Stimulated activated CD4-positive, alpha-beta T cell treated with anti-CD3 and anti-CD28 coated beads, Interleukin-4, amount 100 ng/mL, for 1 hour (primary cell): ENCODE measurements at places on chromosomes 3 and 15.

- DNase-seq: no peak
Observed at GRCh38 chr3:178551916-178552321, 15.7 kb downstream of the KCNMB2 start.

DNA sequence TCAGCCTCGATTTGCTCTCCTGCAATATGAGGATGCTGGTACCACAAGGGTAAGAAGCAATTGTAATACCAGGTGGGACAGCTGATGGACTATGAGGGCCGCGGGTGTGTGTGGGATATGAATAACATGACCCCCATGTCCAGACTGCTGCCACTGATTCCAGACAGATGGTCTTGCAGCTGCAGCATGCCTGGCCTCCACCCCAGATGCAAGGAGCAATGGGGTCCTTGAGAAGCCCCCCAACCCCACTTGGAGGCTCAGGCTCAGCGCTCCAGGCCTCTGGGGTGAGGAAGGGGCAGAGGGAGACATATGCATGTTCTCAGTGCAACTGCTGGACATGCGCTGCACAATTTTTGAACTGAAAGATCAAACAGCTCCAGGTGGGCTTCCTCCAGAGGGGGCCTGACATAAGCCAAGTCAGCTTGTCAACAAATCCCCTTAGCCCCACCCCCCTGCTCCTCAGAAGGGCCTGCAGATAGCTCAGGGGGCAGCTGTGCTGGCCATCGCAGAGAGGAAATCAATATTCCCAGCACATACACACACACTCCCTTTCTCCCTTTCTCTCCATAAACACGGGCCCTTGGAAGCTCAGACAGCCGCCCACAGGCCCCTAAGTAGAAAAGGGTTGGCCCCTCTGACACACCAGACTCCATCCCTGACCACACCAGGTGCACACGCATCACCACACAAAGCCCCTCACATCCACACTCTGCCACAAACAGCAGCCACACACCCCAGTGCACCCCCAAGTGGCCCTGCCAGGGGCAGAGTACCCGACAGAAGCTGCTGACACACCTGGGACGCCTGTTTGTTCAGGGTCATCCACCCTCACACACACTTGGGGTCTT lies 107.0 kb downstream of the IQSEC1 start:
- no peak for DNase-seq

GRCh38 chr3:23761440-23761896 lies 44.3 kb upstream of the UBE2E1 start:
- no peak for DNase-seq

DNA sequence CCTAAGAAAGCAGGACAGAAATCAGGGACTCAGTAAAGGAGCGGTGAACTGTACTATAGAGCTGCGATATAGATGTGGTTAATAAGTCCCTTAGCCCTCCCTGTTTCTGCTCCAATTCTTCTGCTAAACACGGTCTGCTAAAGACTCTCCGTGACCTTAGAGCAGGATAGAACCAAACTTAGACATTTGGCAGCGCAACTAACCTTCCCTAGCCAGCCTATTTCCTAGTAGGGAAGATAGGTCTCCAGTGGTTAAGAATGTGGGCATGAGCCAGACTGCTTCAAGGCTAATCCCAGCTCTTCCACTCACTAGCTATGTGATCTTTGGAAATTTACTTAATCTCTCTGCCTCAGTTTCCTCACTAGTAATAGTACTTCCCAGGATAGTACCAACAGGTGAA lies 193.6 kb upstream of the IL12A start:
- no peak for DNase-seq

DNA sequence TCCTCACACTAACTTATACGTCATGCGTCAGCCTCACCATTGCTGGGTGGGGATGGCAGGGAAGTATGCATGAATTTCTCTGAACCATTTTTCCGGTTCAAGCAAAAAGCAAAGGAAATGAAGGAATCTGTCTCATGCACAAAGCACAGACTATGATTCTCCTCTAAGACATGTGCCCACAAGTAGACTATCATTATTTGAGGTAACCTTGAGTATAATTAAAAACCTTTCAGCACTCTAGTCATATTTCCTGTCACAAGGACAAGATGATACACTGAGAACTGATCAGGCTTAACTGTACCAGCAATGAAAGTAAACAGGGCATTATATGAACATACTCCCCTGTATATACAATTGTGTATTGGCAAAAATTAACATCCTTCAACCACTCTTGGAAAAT lies 56.7 kb upstream of the TSC22D2 start:
- no peak for DNase-seq

DNA sequence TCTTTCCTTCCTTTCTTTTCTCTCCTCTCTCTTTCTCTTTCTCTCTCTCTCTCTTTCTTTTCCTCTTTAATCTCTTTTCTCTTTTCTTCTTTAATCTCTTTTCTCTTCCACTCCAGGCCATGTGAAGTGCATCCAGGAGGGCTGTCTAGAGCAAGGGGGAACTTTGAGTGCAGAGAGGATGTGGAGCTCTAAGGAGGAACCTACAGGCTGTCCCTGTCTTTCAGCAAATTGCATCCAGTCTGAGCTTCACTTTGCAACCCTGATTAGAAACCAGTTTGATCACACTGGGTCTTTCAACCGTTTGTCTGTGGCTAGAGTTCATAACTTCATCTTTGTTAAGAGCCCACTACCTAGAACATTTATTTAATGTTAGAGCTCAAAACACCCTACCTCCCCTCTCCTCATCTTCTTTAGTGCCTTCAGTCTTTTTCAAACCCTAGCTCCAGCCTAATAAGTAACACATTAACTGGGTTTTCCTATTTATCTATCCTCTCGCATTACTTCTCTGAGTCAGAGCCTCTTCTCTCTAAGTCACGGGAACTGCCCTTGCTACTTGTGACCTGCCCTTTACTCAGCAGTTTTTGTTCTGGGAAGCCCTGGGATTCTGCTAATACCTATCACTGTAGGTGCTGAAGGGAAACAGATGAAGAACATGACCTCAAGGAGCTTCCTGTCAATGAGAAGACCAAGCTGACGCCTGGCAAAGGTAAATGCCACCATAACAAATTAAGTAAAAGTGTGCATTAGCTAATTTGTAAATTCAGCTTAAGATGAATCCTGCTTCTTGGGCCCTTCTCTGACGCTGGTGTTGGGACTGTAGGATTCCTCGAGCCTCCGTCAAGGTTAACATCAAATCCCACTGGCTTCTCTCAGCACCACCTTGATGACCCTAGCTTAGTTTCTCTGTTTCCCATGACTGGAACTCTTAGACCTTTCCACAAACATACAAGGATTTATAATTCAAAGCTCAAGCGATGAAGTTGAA lies at the start of gene GCNT3:
Gene GCNT3 (plus strand): TSS at position 508 of the 985 bp plus-strand sequence. CDS start 6,456 bp downstream, outside the sequence.
- no peak for DNase-seq

DNA sequence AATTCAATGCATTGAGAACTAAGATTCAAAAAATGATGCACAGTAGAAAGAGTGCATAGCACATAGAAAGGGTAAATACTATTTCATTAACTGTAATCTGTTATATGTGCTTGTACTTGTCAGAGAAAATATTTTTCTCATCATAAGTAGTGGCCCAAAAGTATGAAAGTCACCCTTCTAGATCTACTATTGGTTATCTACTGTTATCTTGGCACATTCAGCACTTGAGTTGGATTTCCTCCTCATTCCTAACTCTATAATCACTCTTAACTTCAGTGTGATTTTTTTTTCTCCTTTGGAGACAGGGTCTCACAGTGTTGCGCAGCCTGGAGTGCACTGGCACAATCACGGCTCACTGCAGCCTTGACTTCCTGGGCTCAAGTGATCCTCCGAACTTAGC lies 194.4 kb downstream of the PCCB start:
- DNase-seq: no peak

GRCh38 chr3:169969174-169970095 lies 2.8 kb downstream of the SEC62 start:
- DNase-seq: no peak

DNA sequence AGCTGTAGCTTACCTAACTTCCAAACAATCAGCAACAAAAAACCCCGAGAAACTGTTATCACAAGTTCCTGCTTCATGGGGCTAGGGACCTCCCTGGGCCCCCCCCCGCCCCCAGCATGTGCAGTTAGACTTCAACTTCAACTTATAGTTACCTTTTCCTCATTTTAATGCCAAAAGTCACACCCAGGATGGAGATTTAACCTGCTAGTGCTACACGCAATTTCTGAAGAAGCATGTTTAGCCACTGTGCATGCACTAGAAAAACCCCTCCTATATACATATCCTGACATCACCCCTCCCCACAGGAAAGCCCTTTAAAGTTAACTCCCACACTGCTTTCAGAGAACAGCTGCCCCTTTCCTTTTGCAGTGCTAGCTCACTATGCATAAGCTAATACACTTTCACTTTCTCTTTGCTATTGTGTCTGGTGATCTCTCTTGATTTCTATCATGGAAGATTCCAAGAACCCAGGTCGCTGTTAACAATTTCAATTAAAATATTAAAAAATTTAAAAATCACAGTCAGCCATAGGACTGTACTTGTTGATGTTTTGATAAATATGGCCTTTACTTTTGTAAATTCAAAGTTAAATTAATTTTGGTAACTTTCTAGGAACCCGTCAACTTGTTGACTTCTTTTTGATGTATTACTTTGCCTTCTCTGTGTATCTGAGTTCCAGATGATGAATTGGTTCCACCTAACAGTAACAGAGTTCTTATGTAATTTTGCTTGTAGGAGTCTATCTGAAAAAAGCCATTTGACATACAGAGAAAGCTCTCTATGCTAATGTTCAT lies 75.2 kb upstream of the ACAD9 start:
- DNase-seq: peak; percentile 70

- no peak for DNase-seq
Observed at GRCh38 chr3:128532012-128532983, 39.3 kb upstream of the GATA2 start.

DNA sequence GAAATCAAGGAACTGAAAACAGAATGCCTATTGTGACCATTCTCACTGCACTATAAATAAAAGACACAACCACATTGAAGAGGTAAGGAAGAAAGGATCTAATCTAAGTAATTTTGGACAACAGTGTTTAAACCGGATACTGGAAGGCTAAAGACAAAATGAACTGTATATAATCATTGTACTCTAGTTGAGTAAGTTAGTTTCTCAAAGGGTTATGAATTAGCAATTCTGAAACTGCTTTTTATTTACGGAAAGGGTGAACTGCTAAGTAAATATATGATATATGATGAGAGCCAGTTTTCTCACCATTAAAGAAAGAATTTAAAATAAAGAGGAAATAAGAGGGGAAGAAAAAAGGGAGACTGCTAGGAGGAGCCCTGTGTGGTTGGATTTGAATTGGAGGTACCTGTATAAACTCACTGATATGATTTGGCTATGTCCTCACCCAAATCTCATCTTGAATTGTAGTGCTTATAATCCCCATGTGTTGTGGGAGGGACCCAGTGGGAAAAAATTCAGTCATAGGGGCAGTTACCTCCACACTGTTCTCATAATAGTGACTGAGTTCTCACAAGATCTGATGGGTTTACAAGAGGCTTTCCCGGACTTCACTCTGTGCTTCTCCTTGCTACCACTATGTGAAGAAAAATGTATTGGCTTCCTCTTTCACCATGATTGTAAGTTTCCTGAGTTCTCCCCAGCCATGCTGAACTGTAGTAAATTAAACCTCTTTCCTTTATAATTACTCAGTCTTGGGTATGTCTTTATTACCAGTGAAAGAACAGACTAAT lies 607.7 kb downstream of the PYDC2 start:
- no peak for DNase-seq

DNA sequence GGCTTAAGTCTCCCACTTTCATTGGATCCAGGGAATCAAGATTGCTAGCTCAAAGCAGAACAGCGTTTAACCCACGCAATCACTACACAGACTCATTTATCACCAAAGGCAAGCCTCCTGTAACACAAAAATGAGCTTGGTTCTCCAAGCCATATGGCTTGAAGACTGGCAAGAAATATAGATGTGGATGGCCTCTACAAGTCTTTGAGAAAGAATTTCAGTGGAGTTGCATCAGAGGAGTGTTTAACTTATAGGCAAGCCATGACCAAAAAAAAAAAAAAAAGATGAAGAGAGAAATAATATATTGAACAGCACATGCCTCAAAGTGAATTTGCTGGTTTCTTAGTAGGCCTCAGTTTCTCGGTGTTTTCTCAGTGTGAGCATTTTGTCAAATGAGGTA lies 27.3 kb downstream of the PDZRN3 start:
- no peak for DNase-seq

DNA sequence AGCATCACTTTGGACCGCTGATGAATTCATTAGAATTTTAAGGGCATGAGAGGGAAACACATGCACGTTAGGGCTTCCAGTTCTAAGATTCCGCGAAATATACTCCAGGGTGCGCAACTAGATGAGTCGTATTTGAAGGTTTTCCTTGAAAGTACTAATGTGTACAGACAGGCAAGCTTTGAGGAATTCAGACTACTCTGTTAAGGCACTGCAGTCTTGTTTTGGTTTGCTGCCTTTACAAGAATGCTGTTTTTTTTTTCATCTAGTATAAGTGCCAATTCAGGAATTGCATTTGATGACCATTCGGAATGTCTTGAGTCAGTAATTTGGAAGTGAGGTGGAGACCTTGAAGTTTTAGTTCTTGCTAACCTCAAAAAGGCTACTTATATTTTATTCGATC lies 19.1 kb downstream of the TRNT1 start:
- no peak for DNase-seq

DNA sequence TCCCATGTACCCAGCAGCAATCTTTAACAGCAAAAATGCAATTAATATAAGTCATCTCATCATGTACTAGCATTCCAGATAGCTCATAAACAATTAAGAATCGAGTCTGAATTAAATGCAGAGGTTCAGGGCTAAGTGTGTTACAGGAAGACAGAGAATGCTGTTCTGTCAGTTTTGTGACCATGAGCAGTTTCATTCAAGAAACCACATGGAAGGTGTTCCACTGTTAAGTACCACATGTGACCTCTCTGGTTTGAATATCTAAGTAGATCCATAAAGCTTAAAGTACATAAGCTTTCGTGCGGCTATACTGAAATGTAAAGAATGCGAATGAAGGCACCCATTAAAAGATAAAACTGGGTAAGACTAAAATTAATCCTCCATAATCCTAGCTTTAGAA lies 272.3 kb downstream of the IL5RA start:
- no peak for DNase-seq

GRCh38 chr15:77546870-77547269 lies 85.8 kb downstream of the LINGO1 start:
- DNase-seq: no peak

- no peak for DNase-seq
Observed at GRCh38 chr3:27610800-27611525, 111.2 kb downstream of the EOMES start.

- DNase-seq: no peak
Observed at GRCh38 chr15:69599271-69599670, 146.7 kb downstream of the RPLP1 start.
